ENCODE measurements at places on chromosomes 7 and 10.

- no peak for DNase-seq
Measured at GRCh38 chr7:106729720-106730385, 68.9 kb upstream of the CCDC71L start.

- DNase-seq = no peak
Measured at GRCh38 chr10:70533189-70533558, 54.6 kb downstream of the PALD1 start.

GRCh38 chr10:79047875-79048638 is 20.7 kb upstream of the ZMIZ1 start:
- no peak for DNase-seq

- no peak for DNase-seq
Measured at GRCh38 chr10:56496186-56496486, 135.1 kb upstream of the ZWINT start.

- DNase-seq = no peak
Measured at GRCh38 chr10:95276367-95277200, 14.2 kb downstream of the PDLIM1 start.
